ENCODE measurements at places on chromosomes 2 and 18.

DNA sequence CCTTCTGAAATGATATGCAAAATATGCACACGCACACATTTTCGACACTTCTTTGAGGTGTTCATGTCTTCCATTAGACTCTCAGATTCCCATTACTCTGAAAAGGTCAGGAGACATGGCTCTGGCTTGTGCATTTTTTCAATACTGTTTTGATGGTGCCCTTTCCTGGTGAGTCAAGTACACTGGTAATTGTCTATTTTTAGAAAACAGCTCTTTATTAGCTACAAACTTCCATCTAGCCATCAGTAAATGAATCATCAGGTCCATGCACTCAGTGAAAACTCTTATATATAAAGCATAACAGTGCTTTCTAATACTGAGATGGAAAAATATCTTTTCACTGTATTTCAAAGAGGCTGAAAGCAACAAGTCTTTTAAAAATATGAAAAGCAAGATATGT is 194.9 kb downstream of the GALNT1 start:
- no peak for DNase-seq

GRCh38 chr18:22813648-22814328 is 119.3 kb upstream of the RBBP8 start:
- DNase-seq, result peak; percentile 33

- DNase-seq, result no peak
Observed at GRCh38 chr2:120559401-120559800, 176.3 kb upstream of the GLI2 start.

DNA sequence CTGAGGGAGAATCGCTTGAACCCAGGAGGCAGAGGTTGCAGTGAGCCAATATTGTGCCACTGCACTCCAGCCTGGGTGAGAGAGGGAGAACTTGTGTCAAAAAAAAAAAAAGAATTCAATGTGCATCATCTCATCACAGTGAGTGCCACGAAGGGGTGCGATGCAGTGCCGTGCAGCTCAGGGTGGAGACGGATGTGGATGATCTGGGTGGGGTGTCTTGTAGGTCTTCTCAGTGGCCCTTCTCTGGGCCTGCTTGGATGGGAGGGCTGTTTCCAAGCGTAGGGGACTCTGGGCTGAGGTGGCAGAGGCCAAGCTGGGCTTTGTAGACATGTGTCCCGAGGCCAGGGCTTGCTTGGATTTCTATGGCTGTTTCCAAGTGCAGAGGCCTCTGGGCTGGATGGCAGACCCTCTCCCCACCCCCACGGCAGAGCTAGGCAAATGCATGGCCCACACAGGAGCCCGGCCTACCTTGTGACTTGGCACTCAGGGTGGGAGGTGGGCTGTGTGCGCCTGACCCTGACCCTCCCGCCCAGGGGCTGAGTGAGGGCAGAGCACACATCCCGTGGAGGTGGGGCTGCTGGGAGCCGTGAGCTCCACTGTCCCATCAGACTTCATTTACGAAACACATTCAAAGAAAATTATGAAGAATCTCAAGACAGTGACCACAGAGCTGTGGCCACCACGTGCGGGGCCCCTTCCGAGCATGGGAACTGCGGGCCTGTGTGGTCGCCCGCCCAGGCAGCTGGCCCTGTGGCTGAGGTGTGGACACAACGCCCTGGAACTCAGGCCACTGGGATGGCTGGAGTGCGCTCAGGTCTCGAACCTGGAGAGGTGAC is 76.4 kb downstream of the ASB1 start:
- no peak for DNase-seq

DNA sequence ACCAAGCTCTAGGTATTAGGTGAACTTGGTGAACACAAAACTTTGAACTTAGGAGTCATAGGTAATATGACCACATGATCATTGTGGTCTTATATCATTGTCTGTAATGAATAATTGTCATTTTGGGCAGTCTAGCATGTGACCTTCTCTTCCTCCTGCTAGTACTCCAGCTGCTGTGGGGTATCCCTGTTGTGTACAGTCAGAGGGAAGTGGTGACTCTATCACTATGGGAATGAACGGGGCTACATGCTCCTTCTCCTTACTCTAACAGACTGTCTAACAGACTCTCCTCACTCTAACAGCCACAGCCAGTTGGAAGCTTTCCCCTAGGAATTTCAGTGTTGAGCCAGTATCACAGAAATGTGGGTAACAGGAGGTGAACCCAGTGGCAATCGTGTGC is 68.2 kb upstream of the NEDD4L start:
- DNase-seq, result no peak

GRCh38 chr18:46253498-46253897 is 149.3 kb downstream of the HAUS1 start:
- DNase-seq, result peak; percentile 41

DNA sequence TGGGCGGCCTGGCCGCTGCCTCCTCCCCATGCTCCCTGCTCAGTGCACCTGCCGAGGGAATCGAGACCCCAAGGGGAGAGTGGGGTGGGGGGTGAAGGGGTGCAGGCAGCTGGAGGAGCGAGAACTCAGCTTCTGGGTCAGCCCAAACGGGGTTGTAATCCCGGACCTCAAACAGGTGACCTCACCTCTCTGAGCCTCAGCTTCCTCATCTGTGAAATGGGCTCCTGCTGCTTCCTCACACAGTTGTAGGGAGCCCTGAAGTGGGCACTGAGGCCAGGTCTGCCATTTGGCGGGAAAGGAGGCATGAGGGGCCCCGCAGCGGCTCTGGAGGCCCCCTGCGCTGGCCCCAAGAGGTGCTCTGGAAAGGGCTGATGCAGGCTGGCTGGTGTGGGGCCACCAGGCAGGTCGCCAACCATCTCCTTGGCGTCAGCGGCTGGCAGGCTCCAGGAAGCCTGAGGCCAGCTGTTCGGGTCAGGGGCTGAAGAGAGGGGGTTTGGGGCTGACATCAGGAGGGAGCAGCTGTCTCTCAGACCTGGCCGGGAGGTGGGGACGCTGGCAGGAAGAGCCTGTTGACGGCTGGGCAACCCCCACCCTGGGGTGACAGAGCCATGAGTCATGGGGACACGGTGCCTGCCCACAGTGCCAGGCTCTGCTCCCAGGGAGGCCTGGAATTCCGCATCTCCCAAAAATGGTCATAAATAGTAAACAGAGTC is 4.9 kb downstream of the KLHL30 start:
- peak; percentile 71 for DNase-seq

Measured in muscle of leg (tissue), 16 donors.